ENCODE measurements at places on chromosomes 4 and X.

GRCh38 chr4:6122496-6122895 lies 77.9 kb downstream of the JAKMIP1 start:
- DNase-seq = no peak

GRCh38 chr4:151811403-151811802 lies 50.6 kb upstream of the GATB start:
- no peak for DNase-seq

DNA sequence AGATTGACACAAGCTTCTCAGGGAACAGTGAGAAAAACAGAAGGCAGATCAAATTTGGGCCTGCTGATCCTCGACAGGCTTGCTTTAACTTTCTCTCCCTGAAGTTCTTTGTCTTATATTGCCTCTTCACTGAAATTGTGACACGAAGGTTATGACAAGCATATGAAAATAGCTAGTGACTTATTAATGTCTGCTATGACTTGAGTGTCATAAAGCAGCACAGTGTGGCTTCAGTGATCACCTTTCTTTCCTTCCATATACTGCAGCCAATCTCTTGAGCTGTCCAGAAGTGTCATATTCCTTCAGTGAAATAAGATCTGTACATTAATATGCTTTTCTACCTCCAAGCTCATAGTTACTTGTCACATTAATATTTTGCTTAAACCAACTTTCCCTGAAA lies 870.2 kb downstream of the C4orf33 start:
- DNase-seq = no peak

DNA sequence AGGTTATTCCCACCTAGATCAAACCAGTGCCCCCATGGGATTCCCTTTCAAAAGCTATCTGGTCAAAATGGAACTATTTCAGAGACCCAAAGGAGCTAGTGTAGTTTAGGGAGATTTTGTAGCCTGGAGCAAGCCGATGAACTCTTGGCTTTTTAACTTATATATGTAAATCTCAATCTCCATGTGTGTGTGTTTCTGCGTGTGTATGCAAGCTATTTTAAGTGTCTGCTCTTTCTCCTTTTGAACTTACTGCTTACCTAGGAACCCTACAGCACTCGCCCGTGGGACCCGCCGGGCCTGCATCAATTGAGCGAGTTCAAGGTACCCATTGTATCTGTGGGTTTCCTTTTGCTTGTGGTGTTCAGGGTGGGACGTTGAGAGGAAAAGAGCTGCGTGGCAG lies 10.4 kb downstream of the CSTF2 start:
- no peak for DNase-seq

- DNase-seq = no peak
These were observed 376.3 kb upstream of the ZFP42 start for GRCh38 chr4:187619319-187619718.

DNA sequence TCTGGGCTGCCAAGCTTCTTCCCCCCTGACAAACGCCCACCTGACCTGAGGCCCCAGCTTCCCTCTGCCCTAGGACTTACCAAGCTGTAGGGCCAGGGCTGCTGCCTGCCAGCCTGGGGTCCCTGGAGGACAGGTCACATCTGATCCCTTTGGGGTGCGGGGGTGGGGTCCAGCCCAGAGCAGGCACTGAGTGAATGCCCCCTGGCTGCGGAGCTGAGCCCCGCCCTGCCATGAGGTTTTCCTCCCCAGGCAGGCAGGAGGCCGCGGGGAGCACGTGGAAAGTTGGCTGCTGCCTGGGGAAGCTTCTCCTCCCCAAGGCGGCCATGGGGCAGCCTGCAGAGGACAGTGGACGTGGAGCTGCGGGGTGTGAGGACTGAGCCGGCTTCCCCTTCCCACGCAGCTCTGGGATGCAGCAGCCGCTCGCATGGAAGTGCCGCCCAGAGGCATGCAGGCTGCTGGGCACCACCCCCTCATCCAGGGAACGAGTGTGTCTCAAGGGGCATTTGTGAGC lies 37.0 kb downstream of the HTRA3 start:
- DNase-seq = no peak

GRCh38 chrX:9627922-9628321 lies 137.7 kb downstream of the GPR143 start:
- DNase-seq = no peak

- DNase-seq = no peak
These were observed 285.6 kb downstream of the SHOX start for GRCh38 chrX:916230-916599.

DNA sequence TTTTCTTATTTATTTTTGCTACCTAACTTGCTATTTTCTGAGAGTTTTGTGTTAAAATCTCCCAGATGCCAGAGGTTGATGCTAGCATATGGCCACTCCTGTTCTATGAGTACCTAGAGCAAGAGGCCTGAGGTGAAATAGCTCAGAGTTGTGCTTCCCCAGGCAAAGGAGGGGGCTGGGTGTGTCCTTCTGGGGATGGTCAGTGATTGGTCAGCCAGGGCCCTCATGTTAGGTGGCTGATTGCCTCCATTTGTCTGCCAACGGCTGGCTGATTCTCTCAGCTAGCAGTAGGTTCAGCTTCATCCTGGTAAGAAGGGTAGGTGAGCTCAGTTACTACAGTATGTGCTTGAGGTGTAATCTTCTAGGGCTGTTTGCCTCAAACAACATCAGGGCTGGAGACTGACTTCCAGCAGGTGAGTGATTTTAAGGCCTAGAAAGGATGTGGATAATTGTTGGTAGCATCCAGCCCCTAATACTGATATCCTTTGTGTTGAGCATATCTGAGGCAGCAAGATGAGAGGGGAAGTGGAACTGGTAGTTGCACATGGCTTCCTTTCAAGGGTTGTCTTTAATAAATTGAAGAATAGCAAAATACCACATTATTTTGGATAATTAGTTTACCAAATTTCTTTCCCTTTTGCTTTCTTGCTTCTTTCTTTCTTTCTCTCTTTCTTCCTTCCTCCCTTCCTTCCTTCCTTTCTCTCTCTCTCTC lies 62.5 kb upstream of the RHOH start:
- no peak for DNase-seq

DNA sequence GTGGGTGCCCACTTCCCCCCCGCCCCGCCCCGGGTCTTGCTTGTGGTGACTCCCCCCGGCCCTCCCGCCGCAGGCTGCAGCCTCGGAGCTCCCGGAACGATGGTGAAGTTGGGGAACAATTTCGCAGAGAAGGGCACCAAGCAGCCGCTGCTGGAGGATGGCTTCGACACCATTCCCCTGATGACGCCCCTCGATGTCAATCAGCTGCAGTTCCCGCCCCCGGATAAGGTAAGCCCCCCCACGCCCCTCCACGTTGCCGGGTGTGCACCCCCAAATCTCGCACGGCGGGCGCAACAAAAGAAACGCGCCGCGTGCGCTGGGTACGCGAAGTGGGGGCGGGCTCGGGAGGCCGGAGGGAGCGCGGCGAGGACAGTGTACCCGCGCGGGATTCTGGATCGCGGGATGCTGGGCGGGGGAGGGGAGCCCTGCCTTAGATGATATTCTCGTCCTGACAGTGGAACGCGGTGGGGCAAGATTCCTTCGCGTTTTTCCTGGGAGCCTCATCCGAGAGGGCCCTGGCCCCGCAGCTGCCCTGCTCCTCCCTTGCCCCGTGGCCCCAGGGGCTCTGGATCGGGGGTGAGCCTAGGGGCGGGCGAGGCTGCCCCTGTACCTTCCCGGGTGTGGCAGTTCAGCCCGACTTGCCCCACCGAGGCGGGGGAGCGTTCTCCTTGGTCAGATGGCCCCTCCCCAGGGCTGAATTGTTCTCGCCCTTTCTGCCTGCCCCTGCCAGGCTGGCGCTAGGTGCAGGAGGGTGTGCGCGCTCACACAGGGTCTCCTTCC lies 819 bp downstream of the NSG1 start:
- no peak for DNase-seq

DNA sequence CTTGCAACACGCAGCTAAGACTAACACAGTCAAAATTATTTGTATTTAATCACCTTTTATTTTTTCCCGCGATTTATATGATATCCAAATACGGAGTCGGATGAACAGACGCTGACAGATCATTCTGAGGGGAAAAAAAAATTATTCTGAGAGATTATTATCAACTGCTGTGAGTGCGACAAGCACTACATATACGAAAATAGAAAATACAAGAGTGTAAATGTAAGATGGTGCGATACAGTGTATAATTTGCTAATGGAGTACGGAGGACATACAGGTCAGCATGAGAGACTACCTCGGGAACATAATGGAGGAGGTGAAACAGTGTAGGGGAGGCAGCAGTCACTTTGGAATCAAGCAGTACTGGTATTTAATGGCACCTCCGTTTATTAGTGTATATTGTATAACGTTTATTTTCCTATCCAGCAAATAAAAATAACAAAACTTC lies 2.8 kb upstream of the LIN54 start:
- DNase-seq = no peak

- DNase-seq = no peak
These were observed 74.3 kb downstream of the NUDT10 start for GRCh38 chrX:51406688-51407519.

GRCh38 chr4:57100979-57101651 lies 9.1 kb downstream of the IGFBP7 start:
- DNase-seq = no peak

DNA sequence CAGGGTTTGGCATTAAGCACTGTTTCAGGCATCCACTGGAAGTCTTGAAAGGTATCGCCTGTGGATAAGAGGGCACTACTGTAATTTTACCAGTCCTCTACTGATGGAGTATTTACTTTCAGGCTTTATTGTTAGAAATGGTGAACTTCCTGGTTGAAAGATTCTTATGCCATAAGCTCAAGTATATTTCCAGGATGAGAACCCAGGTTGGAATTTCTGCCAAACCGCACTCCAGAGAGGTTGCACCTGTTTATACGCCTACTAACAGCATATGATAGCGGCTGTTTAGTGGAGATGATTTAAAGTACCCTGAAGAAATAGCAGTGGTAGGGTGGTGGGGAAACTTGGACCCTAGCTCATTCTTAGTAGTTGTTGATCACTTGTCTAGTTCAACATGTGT lies 9.9 kb downstream of the FNIP2 start:
- DNase-seq = no peak

DNA sequence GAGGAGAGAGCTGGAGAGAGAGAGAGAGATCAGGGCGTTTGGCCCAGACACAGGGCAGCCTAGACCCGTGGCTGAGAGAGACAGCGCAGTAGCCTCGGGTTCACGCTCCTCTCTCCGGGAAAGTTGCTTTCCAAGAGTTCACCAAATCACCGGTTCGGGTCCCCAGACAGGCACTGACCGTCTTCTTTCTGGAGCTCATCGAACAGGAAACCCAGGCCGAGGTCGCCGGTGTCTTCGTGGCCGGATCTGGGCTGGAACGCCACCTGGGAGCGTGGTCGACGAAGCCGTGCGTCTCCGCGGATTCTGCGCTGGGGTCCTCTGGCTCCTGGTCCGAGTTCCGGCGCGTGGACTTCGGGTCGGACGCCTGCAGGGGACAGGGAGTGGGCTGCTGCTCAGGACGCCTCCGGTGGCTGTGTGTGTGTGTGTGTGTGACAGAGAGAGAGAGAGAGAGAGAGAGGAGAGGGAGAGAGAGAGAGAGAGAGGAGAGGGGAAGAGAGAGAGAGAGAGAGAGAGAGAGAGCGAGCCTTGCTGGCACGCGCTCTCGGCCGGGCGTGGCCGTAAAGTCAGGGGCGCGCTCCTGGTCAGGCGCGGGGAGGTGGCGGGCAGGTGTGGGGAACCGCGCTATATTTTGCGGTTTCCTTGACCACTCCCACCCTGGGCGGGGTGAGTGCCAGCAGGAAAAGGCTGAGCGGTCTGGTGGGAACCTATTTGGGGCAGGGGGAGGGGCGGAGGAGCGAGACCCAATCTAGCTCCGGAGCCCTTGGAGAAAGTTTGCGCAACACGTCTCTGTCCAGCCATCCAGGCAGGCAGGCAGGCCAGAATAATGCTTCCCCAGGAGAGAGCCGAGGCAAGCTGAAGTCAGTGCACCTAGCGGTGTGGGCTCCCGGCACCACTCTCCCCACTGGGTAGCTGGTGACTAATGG lies 62.1 kb downstream of the RHOXF2B start:
- DNase-seq = no peak

GRCh38 chr4:60463857-60464502 lies 736.1 kb upstream of the ADGRL3 start:
- DNase-seq = no peak

GRCh38 chrX:154511761-154512160 lies 4.3 kb downstream of the FAM3A start:
- DNase-seq = no peak

- no peak for DNase-seq
These were observed 23.4 kb upstream of the G3BP2 start for GRCh38 chr4:75696581-75696980.

DNA sequence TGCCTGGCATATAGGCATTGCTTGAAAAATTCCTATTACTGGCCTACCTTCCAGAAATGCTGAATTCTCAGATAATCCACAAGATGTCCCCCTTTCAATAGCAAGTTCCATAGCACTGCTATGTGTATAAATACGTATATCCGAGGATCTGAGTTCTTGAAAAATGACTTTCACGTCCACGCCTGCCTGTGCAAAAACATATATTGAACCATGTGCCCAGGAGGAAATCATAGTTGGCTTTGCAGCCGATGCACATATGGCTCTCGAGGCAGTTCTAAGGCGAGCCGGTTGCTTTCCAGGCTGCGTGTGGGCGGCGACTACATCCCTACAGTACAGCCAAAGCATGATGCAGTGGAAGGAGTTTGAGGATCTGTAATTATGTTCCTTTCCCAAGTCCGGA lies 55.4 kb upstream of the ESX1 start:
- no peak for DNase-seq

- DNase-seq = no peak
These were observed 61.0 kb upstream of the NLRP2B start for GRCh38 chrX:57741107-57741506.

DNA sequence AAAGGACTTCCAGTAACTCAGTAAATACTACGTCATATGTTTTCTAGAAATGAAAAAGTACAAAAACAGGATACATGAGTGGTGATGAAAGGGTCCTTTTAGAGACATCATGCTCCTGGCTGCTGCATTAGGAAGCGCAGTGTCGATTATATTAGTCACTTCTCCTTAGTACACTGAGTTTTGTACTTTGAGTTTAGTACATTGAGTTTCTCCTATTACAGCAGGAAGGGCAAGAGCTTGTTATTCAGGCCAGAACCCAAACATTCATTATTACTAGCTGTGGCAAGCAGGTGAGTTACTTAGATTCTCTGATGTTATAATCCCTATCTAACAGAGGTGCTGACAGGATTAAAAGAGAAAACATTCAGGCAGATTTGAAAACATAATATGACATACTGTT lies 21.3 kb downstream of the RPGR start:
- no peak for DNase-seq

Data from GM12864 (cell line).